ENCODE measurements at places on chromosomes 6 and 20. TPM values are rescaled to one million over a fixed set of nuclear protein-coding genes. Genes with fewer than 3 reads are reported as not detected.

Gene BPIFB4
- total RNA-seq, result not detected

Gene EPHA7
- total RNA-seq, result 0.12 TPM

Gene SLC29A1
- total RNA-seq, result 78.2 TPM

Gene UBE2C
- 10.1 TPM for total RNA-seq

Gene EFCAB8
- total RNA-seq, result not detected

Gene RNF217
- total RNA-seq, result 30.7 TPM

Gene PTPRT
- total RNA-seq, result 0.63 TPM

Gene DOK5
- 2.2 TPM for total RNA-seq

Gene SPAG4
- total RNA-seq, result 3.4 TPM

Gene ISM1
- 4.2 TPM for total RNA-seq

Gene SLC22A7
- not detected for total RNA-seq

Gene OPN5
- total RNA-seq, result not detected

Gene GPX5
- total RNA-seq, result not detected
